AG04450 (cell line): ENCODE measurements at places on chromosomes 13 and 19.

GRCh38 chr13:107886118-107886517, 329.2 kb downstream of the LIG4 start:
- DNase-seq, result no peak

DNA sequence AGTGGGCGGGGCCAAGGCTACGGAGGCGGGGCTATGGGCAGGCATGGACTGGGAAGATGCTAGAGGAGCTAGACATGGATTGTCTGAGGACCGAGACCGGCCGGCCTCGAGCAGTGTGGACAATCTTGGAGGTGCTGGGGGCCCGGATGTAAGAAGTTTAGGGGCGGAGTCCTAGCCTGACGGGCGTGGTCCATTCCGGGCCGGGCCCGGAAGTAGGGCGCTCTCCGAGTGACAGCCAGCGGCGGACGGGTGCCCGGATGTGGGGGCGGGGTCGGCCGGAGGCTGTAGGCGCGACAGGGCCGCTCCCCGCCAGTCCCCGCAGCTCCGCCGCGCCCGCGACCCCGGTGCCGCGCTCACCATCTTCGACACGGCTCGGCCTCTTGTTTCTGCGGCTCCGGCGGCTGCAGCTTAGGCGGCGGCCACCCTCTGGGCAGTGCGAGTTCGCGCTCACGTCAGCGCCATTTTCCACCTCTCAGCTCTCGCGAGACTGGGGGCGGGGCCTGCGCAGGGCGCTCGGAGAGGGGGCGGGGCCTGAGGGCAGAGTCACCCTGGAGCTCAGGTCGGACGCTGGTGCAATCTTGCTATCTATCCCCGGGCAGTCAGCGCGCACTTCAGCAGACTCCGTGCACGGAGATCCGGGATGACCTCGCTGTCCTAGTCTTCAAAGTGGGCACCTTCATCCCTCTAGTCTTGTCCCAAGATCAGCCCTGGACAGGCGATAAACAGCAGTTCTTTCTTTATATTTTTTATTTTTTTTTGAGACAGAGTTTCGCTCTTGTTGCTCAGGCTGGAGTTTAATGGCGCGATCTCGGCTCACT, at the start of gene ZNF414:
Gene ZNF414, minus strand, starts transcription at position 481 of the 818 bp plus-strand sequence. Its CDS starts 121 bp downstream, at position 360.
- peak; percentile 92 for DNase-seq

GRCh38 chr13:43159026-43159461, 135.7 kb downstream of the DNAJC15 start:
- DNase-seq, result peak; percentile 3

- DNase-seq, result no peak
These were observed 7.5 kb upstream of the B3GNT3 start for GRCh38 chr19:17787274-17787913.

- no peak for DNase-seq
These were observed 26.9 kb downstream of the MED4 start for GRCh38 chr13:48068036-48068435.

DNA sequence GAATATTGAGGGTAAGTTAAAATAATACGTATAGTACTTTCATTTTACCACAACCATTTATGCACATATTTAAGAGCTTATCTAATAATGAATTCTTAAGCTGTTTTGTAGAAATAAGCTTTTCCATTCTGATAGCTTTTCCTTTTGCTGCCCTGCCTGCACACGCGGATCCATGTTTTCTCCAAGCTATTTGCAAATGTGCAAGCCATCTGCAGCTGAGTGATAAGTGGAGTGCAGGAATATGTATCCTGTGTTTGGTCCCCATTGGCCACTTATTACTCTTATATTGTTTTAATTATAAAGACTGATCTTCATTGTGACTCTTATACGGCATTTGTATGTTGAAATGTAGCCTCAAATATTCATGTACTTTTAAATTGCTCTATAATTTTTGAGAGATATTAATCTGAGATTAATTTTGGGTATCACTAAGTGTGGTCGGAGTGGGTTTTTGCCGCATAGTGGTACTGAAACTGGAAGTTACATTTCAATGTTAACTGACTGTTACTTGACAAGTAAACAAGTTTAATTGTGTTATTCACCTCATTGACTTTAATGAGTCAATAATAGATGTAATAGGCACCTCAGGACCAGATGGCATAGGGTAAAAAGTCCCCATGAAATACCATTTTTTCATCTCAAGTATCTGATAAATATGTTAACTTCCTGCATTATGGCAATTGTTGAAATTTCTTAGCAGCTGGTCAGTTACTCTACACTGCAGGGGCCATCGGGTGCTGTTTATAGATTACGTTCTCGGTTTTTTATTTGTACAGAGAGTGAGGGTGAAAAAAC, 1567.4 kb downstream of the EFNB2 start:
- no peak for DNase-seq

DNA sequence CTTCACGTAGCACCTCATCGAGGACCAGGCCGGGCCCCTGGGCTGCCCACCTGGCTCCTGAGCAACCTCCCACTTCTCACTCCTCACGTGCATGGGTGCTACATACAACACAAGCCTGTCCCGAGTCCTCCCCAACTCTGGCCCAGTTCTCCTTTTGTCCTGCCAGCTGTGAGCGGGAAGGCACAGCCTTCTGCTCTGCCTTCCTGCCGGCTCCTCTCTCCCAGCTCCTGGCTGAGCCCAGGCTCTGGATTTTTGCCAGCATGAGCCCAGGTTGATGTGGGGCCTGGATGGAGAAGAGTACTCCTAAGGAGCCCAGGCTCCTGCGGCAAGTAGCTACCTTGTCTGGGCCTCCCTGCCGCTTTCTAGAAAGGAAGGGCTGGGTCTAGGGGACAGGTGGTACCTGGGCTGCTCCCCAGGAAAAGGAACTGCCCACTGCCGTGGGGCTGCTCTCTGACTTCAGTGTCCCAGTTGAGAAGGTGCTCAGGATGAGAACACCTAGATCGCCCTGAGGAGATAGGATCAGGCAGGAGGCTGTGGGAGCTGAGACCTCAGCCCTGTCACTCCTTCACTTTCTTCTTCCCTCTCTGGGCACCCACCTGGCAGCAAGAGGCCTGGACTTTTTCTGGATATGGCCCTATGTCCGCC, 23.6 kb downstream of the LYL1 start:
- DNase-seq, result no peak

GRCh38 chr19:8144273-8144995, 5.0 kb downstream of the FBN3 start:
- no peak for DNase-seq

GRCh38 chr13:99425485-99426341, 75.6 kb upstream of the TM9SF2 start:
- no peak for DNase-seq

DNA sequence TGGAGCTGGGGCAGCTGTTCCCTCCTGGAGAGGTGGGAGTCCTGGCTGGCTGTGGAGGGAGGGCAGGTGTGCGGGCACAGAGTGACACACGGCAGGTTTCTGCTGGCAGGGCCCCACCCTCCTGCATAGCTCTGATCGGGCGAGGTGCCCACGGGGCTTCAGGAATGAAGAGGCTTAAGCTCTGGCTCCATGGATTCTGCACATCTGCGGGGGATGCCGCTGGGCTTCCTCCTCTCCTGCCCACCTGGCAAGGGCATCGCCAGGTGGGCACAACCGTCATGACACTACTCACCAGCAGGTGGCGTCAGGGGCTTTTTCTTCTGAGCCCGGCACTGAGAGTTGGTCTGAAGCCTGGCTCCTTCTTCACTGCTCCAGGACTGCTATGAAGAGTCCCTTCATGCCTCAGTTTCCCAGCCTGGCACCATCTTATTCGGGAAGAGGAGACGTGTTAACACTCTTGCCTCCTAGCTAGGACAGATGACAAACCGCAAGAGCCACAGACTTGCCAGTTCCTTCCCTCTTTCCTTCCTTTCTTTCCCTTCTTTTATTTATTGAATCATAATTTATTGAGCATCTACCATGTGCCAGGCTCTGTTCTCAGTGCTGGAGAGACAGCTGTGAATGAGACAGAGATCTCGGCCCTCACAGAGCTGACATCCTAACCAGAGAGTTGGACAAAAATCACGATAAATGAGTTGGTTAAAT, 15.2 kb upstream of the PAK4 start:
- no peak for DNase-seq

DNA sequence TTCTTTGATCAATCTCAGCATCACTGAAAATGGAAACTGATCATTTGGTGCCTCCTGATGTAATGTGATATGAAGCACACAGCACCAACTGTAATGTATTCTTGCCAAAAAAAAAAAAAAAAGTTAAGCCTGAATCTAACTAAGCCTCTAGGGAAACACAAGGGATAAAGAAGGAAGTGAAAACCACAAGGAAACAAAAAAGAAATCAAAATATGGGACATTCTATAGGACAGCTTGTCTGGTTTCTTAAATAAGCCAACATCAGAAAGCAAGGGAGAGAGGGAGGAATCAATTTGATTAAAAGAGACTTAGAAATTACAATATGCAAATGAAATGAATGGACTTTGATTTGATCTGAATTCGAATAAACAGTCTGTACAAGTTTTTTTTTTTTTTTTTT, 20.6 kb upstream of the METTL21C start:
- DNase-seq, result no peak

DNA sequence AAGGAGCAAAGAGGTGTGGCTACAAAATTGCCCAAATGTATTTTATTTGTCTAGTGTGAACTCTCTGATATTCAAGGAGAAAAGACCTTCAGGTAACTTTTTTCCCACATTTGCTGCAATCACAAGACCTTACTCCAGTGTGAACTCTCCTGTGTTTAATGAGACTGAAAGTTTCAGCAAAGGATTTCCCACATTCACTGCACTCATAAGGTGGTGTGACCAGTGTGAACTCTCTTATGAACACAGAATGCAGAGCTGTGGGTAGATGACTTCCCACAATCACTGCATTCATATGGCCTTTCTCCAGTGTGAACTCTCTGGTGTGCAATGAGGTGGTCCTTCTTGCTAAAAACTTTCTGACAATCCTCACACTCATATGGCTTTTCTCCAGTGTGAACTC, 16.4 kb downstream of the ZNF814 start:
- DNase-seq, result no peak

DNA sequence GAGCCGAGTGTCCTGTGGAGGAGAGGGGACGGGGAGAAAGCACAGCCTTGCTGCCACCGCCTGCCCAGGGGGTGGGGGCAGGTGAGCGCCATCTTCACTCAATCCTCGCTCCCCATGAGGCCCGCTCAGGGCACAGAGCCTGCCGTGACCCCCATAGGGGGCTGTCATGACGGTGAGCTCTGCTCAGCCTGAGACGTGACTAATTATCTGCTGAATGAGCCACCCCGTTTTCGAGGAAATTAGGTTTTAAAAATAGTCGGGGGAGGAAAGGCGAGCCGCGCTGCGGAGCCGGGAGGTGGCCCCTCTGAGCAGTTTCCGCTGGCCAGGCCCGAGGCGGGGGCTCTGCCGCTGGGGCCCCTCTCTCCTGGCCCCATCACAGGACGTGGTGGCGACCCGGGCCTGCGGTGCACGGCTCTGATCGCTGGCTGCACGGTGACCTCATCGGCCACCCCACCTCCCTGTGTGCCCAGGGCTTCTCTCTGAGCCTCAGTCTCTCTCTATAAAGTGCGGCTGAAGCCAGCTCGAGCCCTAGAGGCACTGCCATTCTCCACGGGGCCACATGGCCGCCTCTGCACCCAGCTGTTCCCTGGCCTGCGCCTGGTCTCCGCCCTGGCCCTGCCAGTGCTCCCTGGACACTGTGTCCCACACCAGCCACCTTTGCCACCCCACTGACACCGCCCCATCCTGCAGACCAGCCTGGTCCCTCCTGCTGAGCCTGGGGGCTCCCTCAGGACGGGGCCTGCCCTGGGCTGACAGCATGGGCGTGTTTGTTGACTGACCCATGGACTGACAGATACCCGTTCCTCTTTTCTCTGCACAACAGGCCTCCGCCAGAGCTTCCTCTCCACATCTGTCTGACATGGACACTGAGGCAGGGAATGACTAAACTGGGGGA, 28.3 kb downstream of the PIP5K1C start:
- DNase-seq, result no peak

- no peak for DNase-seq
These were observed 11.4 kb downstream of the XRCC1 start for GRCh38 chr19:43563816-43564457.

DNA sequence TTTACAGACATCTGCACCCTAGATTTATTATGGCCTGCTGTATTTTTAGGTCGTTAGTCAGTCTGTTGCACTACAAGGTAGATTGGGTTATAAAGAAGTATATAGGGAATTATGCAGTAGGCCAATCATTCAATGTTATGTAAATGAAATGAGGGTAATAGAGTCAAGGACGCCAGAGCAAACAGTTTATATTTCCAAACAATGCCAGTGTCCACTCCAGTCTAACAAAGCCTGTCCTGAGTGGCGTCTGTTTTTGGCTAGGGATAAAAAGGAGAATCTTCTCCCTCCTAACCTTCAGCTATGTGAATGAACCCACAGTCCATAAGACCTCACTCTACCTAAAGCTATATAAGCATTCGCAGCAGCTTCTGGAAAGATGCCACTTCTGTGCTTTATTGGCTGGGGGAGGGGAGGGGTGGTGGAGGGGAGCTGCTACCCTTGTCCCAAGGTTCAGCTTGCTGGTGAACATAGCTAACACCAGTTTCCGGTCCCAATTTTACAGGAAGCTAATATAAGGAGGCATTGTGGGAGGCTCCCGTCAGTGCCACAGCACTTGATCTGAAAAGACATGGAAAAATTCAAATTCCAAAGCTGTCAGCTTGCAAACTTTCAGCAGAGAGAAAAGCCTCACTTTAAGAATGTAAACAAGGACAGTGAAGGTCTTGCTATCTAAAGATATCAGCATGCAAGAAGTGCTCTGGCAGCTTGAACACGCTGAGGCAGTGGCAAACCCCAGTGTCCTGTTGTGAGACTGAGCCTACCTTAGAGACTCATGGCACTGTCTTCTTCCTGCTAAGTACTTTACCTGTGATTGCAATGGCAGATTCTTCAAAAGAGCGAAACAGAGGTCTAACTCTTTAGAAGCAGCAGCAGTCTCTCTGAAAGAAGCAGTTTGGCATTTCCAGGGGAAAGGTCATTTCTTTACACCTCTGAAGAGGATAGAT, 369.9 kb downstream of the PCDH9 start:
- DNase-seq, result no peak

DNA sequence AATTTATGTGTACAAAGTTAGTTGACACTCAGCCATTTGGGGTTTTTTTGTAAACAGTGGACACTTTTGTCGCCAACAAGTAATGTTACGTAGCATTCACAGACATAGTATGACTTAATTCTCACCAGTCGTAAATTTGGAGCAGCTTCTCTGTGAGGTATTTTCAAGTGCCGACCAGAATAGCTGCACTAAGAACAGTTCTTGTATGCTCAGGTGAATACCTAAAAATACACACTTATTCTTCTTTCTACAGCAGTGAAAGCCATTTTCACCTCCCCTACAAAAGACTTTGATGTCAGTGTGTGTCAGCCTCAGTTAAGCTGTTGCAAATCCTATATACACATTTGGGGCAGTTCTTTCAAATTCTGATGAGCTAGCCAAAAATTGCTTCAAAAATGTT, 206.5 kb downstream of the ENOX1 start:
- no peak for DNase-seq

- DNase-seq, result no peak
These were observed 55.0 kb downstream of the GGACT start for GRCh38 chr13:100533588-100534041.

GRCh38 chr13:85725433-85725832, 73.8 kb downstream of the SLITRK6 start:
- DNase-seq, result no peak

GRCh38 chr19:17754634-17755442, 3.6 kb downstream of the FCHO1 start:
- DNase-seq, result no peak
